Stimulated activated CD8-positive, alpha-beta memory T cell treated with anti-CD3 and anti-CD28 coated beads, Interleukin-2, amount 100 ng/mL, for 1 hour (primary cell): ENCODE measurements at places on chromosomes 7 and 10.

GRCh38 chr7:84610390-84610789, 415.8 kb upstream of the SEMA3A start:
- no peak for DNase-seq

- no peak for DNase-seq
These were observed 8.8 kb downstream of the ZFAND2A start for GRCh38 chr7:1151156-1151555.

GRCh38 chr10:51397695-51398094, 301.7 kb downstream of the CSTF2T start:
- no peak for DNase-seq

GRCh38 chr7:2611401-2611800, 20.4 kb upstream of the TTYH3 start:
- no peak for DNase-seq

DNA sequence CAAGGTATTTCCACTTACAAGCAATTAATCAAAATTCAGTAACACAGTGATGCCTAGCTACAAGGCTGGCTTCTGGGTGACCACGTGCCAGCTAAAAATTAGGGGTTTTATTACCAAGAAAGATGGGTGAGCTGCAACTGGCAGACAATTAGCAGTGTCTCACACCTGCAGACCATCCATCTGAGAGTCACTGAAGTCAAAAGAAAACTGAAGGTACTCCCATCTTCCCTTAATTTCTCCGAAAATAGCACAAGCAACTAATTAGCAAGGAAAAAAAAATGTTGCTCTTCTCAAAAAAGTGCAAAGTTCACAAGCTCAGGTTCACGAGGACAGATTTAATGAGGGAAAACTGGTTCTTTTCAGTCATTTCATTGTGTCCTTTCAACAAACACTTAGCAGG, 28.4 kb downstream of the RSU1 start:
- no peak for DNase-seq

GRCh38 chr7:83732305-83732704, 83.4 kb upstream of the SEMA3E start:
- no peak for DNase-seq

GRCh38 chr10:26357203-26357602, 80.9 kb upstream of the APBB1IP start:
- DNase-seq, result no peak

- DNase-seq, result no peak
These were observed at the start of gene USP54 for GRCh38 chr10:73590881-73591799. Gene USP54, minus strand, starts transcription at chr10:73591342. Its CDS starts 15,684 bp downstream, at chr10:73575658.

GRCh38 chr10:113021268-113022040, 71.4 kb downstream of the TCF7L2 start:
- DNase-seq, result no peak

- DNase-seq, result no peak
These were observed 228.3 kb downstream of the CALN1 start for GRCh38 chr7:72183835-72184234.

GRCh38 chr7:31052841-31053601, 913 bp downstream of the ADCYAP1R1 start:
- no peak for DNase-seq

GRCh38 chr7:106466867-106467266, 182.1 kb upstream of the NAMPT start:
- no peak for DNase-seq

- no peak for DNase-seq
These were observed 182.5 kb upstream of the AKR1E2 start for GRCh38 chr10:4643471-4643870.

- no peak for DNase-seq
These were observed 84.0 kb downstream of the NEUROD6 start for GRCh38 chr7:31256506-31256905.

DNA sequence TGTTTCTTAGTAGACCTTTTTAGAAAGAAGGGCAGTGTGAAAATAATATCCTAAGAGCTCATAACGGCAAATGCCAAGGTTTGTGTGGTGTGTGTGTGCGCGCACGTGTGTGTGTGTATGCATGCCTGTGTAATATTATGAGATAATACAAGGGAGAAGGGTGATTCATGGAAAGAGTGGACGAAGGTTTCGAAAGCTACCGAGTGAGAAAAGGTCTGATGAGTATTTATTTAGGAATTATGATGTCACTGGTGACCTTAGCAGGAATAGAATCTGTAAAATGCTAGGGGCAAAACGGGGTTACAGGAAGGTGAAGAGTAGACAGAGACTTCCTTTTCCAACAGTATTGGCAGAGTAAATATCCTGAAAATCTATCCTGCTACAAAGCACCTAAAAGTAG, 107.3 kb downstream of the AHR start:
- no peak for DNase-seq

DNA sequence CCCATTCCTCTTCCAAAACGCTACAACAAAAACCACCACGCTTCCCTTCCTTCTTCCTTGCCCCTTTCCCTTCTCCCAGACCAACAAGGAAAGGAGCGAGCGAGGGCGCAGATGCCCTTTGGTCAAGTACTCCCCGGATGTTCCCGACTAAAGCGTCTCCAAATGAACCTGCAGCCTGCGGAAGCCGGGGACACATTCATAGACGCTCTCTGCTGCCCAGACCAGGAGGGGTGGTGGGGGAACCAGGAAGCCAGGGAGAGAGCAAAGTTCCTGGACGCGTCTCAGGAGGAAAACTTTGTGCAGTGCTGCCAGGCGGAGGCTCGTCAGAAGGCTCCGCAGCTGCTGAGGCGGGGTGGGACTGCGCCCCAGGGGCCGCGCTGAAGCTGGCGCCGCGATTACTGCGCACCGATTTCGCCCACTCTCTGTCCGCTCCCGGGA, 754 bp downstream of the SEMA3D start:
- no peak for DNase-seq

GRCh38 chr7:27804139-27804538, 64.2 kb downstream of the TAX1BP1 start:
- no peak for DNase-seq

DNA sequence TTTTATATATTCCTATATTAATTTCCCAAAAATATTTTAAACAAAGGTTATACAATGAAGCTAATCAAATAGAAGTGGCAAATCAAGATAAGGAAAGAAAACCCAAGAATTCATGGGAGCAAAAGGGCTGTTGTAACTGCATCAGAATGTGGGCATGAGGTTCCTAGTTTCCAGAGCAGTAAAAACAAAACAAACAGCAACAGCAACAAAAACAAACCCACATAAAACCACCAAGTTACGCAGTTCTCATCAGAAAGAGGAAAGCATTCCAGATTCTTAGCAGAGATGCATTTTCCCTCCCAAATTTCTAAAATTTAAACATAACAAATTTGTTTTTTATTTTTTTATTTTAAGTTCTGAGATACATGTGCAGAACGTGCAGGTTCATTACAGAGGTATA, 34.8 kb upstream of the MSMB start:
- DNase-seq, result no peak

GRCh38 chr10:4686644-4686996, 139.4 kb upstream of the AKR1E2 start:
- DNase-seq, result no peak

- DNase-seq, result no peak
These were observed 36.3 kb downstream of the SLC25A13 start for GRCh38 chr7:96285579-96285978.

DNA sequence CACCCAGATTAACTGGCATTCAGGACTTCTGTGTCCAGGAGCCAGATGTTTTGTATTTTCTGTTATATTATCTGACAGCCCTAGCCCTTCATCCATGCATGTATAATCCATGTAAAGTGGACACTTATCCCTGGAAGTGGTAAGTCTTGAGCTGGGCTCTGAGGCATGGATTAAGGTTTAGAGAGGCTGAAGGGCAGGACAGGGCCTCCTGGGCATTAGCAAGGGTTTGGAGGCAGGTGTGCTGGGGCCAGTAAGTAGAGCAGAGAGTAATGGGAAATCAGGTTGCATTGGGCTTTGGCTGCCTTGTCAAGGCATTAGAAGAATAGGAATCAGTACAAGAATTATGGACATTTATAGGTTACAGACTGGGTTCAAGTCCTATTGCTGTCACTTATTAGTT, 138.0 kb downstream of the DYNC1I1 start:
- no peak for DNase-seq

DNA sequence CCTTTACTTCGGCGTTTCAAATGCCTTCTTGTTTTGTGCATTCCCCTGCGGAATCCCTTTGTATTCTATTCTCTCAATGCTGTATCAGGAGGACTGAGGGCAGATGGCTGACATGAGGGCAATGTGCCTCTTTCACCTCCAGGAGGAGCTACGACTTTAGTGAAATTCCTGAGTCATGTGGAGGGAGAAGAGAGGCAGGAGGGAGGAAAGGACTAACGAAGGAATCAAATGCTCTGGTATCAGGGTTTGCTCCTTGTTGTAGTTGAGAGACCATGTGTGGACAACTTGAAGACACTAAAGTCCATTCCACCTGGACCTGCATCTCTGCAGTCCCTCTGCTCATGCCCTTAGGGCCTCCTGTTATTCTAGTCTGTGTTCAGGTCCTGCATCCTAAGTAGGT, 40.2 kb upstream of the PRSS58 start:
- DNase-seq, result no peak

- DNase-seq, result no peak
These were observed 12.1 kb downstream of the MARCHF5 start for GRCh38 chr10:92303096-92303495.

DNA sequence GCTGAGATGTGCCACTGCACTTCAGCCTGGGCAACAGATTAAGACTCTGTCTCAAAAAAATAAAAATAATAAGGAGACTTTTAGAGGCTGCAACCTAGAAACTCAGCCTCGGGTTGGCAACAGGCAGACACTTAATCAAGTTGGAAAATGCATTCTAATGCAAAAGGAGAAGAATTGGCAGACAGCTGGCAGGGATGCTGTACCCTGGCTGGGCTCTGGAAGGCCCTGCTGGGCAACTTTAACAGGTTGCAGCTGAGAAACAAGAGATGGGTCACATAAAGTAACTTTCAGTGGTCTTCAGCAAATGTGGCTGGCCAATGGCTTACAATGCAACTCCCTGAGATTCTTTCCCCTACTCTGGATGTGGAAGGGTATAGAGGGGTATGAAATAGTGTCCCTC, 1225.7 kb downstream of the TYW1 start:
- no peak for DNase-seq

- DNase-seq, result no peak
These were observed 39.4 kb upstream of the AGK start for GRCh38 chr7:141511676-141512396.
